ENCODE measurements at places on chromosomes 6 and 20. TPM values are rescaled to one million over a fixed set of nuclear protein-coding genes. Genes with fewer than 3 reads are reported as not detected.

GRCh38 chr6:152478377-152479010 is 158.7 kb downstream of the SYNE1 start:
- no peak for DNase-seq

- DNase-seq = no peak
Observed at GRCh38 chr6:14316651-14317386, 199.2 kb downstream of the CD83 start.

Gene OR2W1
- not detected for total RNA-seq

DNA sequence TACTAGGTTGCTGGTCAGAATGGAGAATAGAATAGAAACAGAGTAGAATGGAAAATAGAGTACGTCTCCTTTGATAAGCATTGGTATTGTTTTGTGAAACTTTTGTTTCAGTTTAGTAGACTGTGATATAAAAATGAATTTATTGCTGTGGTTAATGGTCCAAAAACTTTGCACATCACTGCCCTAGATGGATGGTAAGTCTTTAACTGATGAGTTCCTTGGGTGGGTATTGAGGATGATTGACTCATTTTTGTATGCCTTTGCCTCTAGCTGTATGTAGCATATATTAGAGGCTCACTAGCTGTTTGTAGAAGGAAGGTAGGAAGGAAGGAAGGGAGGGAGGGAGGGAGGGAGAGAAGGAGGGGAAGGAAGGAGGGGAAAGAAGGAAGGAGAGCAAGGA is 48.3 kb downstream of the ZDHHC14 start:
- DNase-seq = no peak

- no peak for DNase-seq
Observed at GRCh38 chr6:32519118-32519909, 10.8 kb downstream of the HLA-DRB5 start.

- DNase-seq = no peak
Observed at GRCh38 chr6:167791780-167792478, 34.8 kb upstream of the AFDN start.

GRCh38 chr20:5069141-5069806 is 50.5 kb downstream of the PCNA start:
- DNase-seq = no peak

GRCh38 chr6:134936931-134937330 is 13.0 kb downstream of the ALDH8A1 start:
- no peak for DNase-seq

DNA sequence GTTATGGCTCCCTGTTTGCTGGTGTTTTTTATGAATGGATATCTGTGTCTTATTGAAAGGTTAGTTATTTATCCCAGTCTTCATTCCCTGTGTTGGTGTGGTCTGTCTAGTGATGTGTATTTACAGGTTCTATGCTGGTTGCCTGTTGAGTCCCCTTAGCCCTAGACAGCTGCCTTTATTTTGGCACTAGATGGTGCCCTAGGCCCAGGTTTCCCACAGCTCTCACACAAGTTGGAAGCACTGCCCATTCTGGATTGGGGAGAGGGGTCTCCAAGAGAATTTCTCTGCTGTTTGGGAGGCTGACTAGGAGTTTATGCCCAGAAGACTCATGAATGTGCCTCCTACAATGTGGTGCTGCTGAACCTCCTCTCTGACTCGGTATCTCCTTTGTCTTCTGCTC is 12.4 kb downstream of the GRM1 start:
- no peak for DNase-seq

Gene CYP39A1
- 5.9 TPM for total RNA-seq

- no peak for DNase-seq
Observed at GRCh38 chr6:135286962-135287538, 105.9 kb downstream of the MYB start.

GRCh38 chr20:31675828-31676608 is 38.3 kb downstream of the COX4I2 start:
- no peak for DNase-seq

DNA sequence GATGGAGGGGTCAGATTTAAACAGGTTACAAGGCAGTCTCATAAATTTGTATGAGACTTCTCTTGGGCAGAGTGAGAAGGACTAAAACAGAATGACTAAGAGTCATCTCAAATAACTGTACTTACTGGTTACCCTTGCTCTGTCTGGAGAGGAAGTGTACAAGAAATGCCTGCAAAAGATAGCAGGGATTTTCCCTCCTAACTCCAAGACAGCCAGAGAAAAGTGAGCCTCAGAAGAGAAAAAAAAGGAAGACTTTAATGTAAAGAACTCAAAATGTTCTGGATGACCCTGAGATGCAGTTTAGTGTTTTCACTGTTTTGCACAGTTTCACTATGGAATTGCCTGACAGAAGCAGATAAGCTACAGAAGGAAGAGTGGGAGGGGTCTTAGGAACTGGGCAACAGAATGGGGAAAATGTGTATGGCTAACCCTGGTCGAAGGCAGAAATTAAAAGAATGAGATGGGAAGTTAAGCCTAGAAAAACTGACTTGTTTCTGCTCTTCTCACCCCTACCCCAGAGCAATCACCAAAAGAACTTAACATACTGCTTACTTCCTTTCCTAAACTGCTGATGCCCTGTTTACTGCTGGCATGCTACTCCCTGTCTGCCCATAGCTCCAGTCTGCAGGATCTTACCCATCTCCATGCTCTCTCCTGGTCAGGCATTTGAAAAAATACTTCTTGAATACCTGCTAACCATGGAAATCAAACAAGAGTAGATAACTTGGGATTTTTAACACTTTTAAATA is 98.1 kb upstream of the MARCKS start:
- no peak for DNase-seq

DNA sequence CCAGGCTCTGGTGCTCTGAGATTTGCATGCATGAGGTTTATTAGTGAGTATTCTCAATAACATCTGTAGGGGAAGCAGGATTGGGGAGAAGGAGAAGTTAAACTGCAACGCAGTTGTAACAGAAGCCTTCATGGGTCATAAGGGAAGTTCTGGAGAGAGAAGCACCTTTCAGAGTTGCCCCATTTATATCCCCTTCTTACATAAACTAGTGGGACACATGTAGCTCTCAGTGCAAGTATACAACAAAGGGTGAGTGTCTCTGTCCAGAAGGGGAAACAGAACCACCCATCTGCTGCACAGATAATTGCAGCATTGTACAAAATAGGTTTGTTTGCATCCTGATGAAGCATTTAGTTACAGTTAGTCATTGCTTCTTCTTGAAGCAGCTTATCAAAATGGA is 4.3 kb upstream of the ADGB start:
- DNase-seq = no peak

Gene KCNG1
- 0.37 TPM for total RNA-seq

DNA sequence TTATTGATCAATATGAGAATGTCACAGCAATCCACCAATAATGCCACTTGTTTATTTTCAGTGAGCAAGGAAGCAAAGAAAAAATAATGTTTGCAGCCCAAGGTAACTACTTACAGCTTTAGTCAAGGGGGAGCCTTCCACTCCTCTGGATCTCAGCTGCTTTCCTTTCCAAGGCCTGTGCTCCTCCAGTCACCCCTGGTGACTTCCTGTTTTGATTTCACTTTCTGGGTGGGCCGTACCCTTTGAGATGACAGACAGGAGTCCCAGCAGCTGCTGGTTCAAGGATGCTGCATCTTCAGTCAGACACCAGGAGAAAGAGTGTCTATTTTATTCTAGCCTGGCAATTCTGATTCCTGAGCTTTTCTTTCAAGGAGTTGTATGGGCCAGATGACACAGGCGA is 5.6 kb upstream of the VNN2 start:
- DNase-seq = no peak

DNA sequence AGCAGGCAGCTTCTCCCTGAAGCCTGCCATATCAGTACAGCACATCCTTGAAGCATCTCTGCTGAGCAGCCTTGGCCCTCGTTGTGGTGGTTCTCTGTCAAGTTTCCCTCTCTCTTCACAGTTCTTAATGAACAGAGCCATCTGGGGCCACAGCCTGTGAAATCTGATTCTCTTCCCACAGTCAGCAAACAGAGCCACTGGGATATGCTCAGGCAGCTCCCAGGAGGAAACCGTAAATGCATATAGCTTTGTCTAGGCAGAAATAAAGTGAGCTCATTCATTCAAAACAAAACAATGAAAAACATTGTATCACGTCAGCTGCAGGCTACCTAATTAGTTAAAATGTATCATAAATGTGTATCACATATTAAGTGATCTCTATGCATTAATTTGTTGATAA is 80.3 kb downstream of the TBC1D7 start:
- no peak for DNase-seq

- no peak for DNase-seq
Observed at GRCh38 chr6:130183271-130184222, 39.2 kb downstream of the SAMD3 start.

GRCh38 chr6:110284855-110285254 is 73.3 kb downstream of the METTL24 start:
- no peak for DNase-seq

- DNase-seq = no peak
Observed at GRCh38 chr20:2483504-2483903, 12.9 kb upstream of the SNRPB start.

Gene ERMARD
- total RNA-seq = 9.4 TPM

- peak; percentile 71 for DNase-seq
Observed at GRCh38 chr20:19047040-19047950, 165.1 kb upstream of the SLC24A3 start.

DNA sequence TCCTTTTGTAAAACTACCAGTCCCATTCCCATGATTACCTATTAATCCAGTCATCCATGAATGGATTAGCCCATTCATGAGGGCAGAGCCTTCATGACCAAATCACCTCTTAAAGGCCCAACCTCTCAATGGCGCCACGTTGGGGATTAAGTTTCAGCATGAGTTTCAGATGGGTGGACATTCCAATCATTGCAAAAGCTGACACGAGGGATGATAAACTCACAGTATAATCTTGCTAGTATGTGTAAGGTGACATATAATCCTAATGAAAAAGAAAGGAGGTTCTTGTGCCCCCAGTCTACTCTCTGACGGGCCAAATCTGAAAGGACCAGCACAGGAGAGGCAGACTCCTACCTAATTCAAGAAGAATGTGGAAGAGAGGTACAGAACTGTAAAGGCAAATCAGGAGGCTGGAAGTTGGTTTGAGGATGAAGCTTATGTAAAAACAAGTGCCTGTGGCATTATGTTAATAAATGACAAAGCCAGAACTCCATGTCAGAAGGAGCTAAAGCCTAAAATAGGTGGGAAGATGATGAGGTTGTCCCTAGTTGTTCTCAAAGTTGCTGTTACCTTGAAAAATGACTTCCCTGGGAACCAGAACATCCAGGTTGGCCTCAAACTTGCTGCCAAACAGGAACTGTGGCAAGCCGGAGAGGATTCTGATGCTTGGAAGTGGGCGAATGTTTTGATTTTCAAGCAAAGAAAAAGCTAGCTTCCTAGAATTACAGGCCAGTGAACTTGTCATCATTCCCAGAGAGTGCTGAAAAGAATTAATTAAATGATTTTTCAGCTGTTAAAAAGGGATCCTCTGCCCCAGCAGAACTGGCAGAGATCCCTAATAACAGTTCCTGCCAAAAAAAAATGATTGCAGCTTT is 106.5 kb upstream of the TIAM2 start:
- no peak for DNase-seq

Gene ZBTB46
- 13.1 TPM for total RNA-seq

Gene TRIM10
- not detected for total RNA-seq

Gene OR12D2
- not detected for total RNA-seq

- DNase-seq = peak; percentile 76
Observed at GRCh38 chr6:151389618-151390275, 1.6 kb downstream of the ZBTB2 start.

- no peak for DNase-seq
Observed at GRCh38 chr20:50517817-50518154, 7.6 kb downstream of the PTPN1 start.

GRCh38 chr6:57265755-57266221 is 43.7 kb upstream of the RAB23 start:
- DNase-seq = no peak

GRCh38 chr6:133257545-133258105 is 16.5 kb downstream of the EYA4 start:
- DNase-seq = no peak

DNA sequence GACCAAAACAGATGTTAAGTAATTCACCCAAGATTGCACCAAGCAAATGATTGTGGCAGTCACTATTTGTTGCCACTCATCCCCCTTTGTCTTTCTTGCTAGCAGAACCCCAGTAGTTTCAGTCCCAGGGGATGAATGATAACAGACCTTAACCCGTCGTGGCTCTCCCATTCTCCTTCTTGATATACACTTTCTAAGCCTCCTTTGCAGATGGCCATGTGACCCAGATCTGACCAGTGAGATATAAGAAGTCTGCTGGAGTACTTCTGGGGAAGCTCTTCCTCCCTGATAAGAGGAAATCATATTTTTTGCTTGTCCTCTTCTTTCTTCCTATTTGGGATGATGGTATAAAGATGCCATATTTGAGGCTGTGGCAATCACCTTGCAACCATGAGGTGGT is 9.6 kb upstream of the SH3BGRL2 start:
- DNase-seq = no peak

DNA sequence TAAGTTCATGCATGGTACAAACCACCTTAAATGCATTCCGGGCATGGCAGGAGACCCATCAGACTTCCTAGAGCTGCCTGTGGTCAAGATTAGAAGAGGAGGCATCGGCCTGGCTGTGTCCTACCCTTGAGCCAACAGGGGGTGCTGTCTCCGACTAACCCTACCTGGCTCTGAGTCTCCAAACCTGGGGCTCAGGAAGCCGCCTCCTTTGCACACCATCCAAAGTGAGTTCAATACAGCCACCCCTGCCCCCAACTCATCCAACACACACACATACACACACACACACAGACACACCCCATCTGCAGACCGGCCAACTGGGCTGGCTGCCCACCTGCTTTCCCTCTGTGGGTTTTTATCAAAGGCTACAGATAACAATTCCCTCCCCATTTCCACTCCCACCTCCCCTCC is 77.0 kb downstream of the JPH2 start:
- DNase-seq = no peak

Gene TUBB2B
- total RNA-seq = 1.0 TPM

DNA sequence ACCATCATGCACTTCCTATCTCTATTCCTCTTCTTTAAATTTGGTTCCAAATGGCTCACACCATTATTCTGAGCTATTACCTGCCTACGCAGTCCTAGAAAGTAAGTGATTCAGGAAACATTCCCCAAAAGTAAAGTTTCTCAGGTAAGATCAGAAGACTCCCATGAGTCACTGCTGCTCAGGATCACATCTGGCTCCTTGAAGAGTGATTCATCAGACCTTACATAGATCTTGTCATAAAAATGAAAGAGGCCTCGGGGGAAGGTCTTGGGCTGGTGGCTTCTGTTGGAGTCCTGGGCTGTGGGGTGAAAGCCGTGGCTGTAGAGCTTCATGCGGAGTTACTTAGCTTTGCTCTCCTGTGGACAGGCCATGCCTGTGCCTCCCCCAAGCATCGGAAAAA is 35.9 kb downstream of the PLG start:
- no peak for DNase-seq

Gene HRH3
- not detected for total RNA-seq

Data from left ventricle myocardium superior (tissue), 1 donor.